ENCODE measurements at places on chromosomes 11 and 22.
A peak's percentile ranks its signal among the peaks of the same experiment; 100 is the strongest.

DNA sequence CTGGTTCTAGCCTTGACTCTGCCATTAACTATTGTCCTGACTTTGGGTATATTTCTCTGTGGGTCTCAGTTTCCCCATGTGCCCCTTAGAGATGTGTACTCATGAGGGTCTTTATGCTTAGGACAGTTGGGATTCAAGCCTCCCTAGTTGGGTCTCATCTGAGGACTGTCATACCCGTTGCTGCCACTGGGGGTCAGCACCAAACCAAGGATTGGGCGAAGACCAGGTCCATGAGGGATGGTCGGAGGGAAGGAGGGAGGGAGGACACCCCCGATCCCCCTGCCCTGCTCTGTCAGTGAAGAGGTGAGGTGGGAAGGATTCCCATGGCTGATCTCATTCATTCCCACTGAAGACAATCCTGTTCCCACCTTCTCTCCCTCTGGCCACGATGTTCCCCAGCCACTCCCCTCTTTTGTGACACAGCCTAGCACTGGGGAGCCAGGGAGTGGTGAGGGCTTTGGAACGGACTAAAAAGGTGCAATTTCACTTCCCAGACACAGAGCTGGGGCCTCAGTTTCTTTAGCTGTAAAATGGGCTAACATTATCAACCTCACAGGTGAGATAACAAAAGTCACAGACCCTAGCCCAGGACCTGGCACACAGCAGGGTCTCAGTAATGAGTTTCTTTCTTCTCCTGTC is 12.4 kb upstream of the KLHL35 start:
- DNase-seq: peak; percentile 40

GRCh38 chr22:45235101-45235777 is 5.5 kb downstream of the KIAA0930 start:
- no peak for DNase-seq

DNA sequence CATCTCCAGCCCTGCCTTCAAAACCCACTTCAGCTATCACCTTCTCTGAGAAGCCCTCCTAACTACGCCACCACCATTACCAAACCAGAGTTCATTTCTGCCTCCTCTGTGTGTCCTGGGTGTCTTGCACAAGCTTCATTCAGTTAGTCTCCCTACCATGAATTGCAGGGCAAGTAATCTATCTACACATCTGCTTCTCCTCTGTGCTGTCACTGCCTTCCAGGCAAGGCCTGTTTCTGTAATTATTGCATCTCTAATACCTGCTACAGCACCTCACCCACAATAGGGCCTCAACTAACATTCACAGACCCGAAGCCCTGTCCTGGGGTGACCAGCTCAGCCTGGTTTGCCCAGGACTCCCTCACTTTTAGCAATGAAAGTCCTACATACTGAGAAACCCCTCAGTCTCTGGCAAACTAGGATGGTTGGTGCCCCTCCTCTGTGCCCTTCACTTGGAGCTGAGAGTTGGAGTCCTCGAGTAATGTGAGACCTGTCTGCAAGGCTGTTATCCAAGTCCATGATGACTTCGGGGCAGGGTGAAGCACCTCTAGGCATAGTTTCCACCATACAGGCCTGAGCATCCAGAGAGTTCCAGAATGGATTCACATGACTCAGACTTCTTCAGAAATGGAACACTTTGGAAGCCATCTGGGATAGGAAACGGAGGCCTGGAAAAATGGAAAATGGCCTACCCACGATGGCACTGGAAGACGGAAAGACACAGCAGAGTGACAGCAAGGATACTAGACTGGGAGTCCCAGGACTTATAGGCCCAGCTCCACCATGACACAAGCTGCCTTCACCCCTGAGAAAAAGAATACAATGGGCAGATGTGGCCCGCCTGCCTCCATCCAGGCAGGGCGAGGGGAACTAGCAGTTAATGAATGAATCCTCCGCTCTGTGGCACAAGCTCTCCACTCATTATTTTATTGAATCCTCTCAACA is 269.3 kb downstream of the BUD13 start:
- DNase-seq: no peak

- DNase-seq: no peak
Measured at GRCh38 chr11:122046846-122047245, 69.2 kb downstream of the BLID start.

DNA sequence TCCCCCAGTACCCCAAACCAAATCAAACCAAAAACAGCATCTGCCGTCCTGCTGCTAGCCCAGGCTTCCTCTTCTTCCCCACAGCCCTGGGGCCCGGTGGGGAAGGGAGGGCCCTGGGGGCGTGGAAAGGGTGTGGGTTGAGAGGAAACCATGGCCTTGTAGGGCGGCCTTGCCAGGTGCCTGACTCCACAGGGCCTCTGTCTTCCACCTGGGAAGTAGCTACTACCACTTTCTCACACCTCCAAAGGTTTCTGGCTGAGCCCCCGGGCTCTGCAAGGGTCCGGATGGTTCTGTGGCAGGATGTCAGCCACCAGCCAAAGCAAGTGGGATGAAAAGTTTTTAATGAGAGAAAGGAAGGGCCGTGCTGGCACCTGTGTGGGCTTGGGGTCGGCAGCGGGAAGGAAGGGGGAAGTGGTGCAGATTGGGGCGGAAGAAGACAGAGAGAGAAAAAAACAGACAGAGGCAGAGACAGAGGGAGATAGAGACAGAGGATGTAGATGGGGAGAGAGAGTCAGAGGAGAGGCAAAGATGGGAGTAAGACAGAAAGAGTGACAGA is 10.5 kb downstream of the TPST2 start:
- peak; percentile 42 for DNase-seq

- no peak for DNase-seq
Measured at GRCh38 chr22:47891609-47892008, 1129.2 kb downstream of the TBC1D22A start.

GRCh38 chr11:109196016-109196415 is 226.0 kb upstream of the C11orf87 start:
- no peak for DNase-seq

- DNase-seq: no peak
Measured at GRCh38 chr11:107131756-107132155, 113.5 kb upstream of the GUCY1A2 start.

GRCh38 chr22:24893341-24894070 is 53.0 kb downstream of the LHFPL7 start:
- DNase-seq: no peak
